ENCODE measurements at places on chromosomes 4 and X.

DNA sequence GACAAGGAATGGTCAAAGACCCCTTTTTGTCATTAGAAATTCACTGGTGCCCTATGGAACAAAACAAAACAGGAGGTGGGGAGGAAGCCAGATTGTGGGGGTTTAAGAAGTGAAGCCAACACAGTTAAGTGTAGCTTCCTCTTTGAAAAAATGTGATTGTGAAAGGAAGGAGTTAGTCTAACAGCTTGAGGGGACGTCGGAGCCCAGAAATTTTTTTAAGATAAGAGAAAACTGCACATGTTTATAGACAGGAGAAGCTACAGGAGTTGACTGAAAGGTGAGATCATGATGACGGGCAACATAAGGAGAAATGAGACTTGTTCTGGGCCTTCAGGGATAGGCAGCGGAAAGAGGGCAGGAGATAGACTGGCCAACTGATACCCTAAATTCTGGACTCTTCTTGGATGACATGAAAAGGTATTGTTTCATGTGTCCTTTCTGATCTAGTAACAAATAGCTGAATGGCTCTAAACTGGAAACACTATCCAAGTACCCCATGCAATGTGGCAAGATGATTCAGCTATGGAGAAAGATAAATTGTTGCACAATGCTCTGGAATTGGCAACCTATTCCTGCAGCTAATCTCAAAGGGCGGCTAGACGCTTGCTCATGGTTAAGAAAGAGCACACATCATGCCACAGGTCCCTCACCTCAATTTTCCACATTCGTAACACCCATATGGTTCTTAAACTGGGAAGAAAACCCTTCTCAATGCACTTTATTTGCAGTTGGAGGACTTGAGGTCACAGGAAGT, 3.7 kb upstream of the HDAC8 start:
- no peak overlapping the region for H3K27ac ChIP-seq
- H3K4me1 ChIP-seq, result peaks cover 18% of the 10 kb centered on the region
- H3K4me3 ChIP-seq, result peak overlapping the region; percentile 16
- DNase-seq, result no peak

- no peaks in the 10 kb centered on the region for H3K4me1 ChIP-seq
- H3K36me3 ChIP-seq, result peaks cover 2% of the 10 kb centered on the region
- no peaks in the 10 kb centered on the region for H3K27me3 ChIP-seq
- no peak overlapping the region for H3K4me3 ChIP-seq
- no peak overlapping the region for H3K27ac ChIP-seq
These were observed 36.4 kb upstream of the ADH4 start for GRCh38 chr4:99180382-99181070.

- H3K27me3 ChIP-seq, result peaks cover 3% of the 10 kb centered on the region
- no peak overlapping the region for H3K27ac ChIP-seq
- no peak overlapping the region for H3K4me3 ChIP-seq
- H3K36me3 ChIP-seq, result no peaks in the 10 kb centered on the region
These were observed 78.1 kb upstream of the GPM6B start for GRCh38 chrX:13894888-13895565.

- H3K27me3 ChIP-seq, result no peaks in the 10 kb centered on the region
- no peak overlapping the region for H3K4me3 ChIP-seq
- DNase-seq, result no peak
- no peaks in the 10 kb centered on the region for H3K4me1 ChIP-seq
These were observed 47.2 kb upstream of the MSX1 start for GRCh38 chr4:4812145-4812794.

DNA sequence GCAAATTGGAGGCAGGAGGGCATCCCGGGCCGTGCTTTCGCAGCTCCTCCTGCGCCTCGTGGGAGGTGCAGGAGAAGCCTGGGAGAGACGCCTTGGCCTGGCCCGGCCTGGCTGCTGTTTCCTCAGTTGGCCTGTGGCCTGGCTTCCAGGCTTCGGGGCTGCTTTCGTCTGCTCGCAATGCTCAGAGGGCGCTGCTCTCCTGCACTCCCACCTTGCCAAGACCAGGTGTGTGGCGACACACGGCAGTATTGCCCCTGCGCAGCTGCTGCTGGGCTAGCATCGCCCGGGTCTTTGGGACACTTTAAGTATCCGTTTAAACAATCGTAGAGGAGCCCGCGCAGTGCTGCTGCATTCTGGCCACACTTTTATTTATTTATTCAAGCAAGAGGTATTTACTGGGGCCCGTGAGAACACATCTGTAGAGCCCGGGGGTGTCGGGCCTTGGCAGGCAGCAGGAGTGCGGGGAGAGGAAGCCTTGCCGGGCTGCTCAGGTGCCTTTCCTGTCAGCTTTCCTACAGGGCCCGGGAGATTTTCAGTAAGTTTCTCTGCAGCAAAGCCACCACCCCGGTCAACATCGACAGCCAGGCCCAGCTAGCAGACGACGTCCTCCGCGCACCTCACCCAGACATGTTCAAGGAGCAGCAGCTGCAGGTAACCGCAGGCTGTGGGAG, 26.2 kb upstream of the HGFAC start:
- H3K27me3 ChIP-seq, result no peaks in the 10 kb centered on the region
- peaks cover 23% of the 10 kb centered on the region for H3K4me1 ChIP-seq
- no peaks in the 10 kb centered on the region for H3K36me3 ChIP-seq
- DNase-seq, result no peak

DNA sequence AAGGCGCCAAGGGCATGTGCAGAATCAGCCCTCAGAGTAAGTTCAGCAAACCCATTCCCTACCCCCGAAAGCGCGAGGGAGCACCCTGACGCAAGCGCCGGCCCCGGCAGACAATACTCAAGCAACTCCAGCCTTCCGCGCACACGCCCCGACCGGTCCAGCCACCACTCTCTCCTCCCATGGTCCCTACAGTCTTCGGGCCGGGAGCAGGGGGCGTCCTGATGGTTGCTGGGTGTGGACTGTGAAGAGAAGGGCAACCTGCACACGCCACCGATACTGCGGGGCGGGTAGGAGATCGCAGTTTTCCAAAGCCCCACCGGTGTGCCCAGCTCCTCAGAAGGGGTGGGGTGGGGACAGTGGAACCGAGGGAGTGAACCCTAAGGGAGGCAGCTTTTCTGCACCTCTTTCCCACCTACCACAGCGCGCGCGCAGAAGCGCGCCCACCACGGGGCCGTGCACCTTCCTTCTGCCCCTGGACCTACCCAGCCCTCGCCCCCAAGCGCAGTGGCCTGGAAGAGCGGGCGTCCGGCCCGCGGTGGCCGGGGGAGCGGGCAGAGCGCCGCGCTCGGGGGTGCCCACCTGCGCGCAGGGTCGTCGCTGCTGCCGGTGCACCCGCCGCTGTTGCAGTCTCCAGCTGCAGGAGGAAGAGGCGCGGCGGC, 650.2 kb upstream of the DIPK2B start:
- H3K36me3 ChIP-seq, result no peaks in the 10 kb centered on the region
- DNase-seq, result peak; percentile 29
- H3K27me3 ChIP-seq, result no peaks in the 10 kb centered on the region

DNA sequence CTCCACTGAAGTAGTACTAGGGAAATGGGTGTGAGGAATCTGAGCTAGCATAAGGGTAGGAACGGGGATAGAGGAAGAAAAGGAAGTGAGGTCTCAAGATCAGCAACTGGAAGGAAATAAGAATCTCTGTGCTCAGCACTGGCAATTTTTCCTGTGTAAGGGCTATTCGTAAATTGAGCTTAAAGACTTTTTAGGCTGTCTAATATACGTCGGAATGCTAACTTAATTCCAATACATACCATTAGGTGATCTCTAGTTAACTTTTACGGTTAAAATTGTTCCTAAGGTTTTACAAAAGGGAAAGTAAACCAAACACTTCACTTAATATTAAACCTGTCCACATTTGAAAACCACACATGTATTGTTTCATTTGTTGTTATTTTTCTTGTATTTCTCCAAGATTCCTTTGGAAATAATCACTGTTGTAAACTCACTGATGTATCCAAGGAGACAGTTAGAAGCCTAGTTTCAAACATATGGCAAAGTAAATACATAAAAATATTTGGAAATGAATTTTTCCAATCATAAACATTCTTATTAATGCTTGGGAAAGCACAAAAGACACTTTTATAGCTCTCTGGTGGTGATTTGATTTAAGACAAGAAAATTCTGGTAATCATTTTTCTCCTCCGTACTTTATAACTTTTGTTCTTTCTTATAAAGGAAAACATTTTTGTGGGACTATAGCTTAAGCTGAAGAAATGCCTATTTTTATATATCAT, 28.1 kb upstream of the HPGDS start:
- no peaks in the 10 kb centered on the region for H3K36me3 ChIP-seq
- no peak for DNase-seq
- H3K27ac ChIP-seq, result no peak overlapping the region
- no peaks in the 10 kb centered on the region for H3K4me1 ChIP-seq
- H3K27me3 ChIP-seq, result no peaks in the 10 kb centered on the region

DNA sequence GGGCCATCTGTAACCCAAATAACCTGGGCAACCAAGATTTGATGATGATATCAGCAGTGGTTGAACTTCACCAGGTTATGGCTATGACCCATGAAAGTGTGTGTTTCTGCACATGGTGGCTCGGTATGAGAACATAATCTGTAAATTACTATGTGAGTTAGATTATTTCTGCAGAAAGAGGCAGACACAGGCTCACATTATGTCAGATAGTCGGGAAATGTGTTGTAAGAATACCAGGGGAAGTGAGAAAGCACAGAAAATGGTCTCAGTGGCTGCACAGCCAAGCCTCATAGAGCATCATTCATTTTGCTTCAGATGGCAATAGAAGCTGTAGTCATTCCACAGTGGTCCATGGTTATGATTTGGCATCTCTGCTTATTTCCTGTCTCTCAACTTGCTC, 63.0 kb upstream of the RBPJ start:
- H3K27ac ChIP-seq, result no peak overlapping the region
- no peak overlapping the region for H3K4me3 ChIP-seq
- H3K27me3 ChIP-seq, result no peaks in the 10 kb centered on the region

Data from common myeloid progenitor, CD34-positive (primary cell).